ENCODE measurements at places on chromosomes 2 and 18.

DNA sequence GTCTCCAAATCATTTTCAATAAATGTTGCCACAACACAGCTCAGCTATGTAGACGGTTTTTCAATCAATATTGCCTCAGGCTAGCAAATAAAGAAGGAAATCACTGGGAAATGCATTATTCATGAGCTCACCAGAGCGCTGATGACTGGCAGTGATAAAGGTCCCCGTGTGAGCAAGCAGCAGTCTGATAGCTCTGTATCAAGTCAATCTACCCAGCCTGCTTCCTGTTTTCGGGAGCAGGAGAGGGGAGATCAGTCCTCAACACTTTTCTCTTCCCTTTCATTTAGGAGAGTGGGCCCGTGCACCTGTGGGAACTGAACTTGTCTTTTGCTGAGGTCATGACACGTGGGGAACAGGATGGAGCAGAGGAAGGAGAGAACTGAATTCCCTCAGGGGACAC, 253.9 kb upstream of the SIX2 start:
- DNase-seq = no peak

GRCh38 chr2:226514895-226515294, 284.7 kb downstream of the IRS1 start:
- DNase-seq = no peak

DNA sequence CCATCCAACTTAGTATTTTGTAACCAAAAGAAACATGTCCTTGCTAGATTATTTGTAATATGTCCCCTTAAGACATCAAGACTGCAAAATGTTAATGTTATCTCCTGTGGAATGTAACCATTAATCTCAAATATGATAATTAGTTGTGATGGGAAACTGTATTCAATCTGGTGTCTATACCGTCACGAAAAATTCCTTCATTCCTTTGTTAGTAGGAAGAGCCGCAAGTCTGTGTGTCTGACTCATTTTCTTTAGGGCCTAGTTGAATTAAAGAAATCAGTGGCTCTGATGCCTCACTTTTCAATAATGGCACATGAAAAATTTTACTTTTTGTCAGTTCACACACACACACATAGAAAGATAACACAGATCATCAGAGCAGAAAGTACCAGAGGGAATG, 127.1 kb upstream of the CHAC2 start:
- DNase-seq = no peak

DNA sequence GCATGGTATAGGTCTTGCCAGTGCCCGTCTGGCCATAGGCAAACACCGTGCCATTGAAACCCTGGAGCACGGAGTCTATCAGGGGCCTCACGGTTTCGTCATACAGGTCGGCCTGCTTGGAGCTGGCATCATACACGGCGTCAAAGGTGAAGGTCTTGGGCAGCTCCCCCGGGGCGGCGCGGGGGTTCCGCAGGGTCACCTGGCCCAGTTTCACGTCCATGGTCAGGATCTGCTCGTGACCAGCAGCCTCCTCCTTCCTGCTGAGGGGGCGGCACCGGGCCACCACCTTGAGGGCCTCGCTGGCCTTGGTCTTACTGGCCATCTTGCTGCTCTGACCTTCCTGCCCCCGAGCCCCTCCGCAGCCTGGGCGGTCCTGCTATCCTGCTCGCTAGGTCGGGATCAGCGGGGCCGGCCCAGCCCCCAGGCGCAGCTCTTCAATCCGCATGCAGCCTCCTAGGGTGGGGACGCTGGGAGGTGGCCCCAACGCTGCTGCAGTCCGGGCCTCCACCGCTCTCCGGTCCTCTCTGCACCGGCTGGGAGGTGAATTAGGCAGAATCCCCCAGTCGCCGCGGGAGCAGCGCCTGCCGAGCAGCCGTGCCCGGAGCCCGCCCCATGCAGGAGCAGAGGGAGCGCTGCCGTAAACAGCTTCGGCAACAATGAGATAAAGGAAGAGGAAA, 563 bp downstream of the KIF3C start:
- no peak for DNase-seq

GRCh38 chr2:19684516-19684915, 217.3 kb downstream of the TTC32 start:
- no peak for DNase-seq

GRCh38 chr18:62655520-62656219, 59.7 kb upstream of the PHLPP1 start:
- no peak for DNase-seq

DNA sequence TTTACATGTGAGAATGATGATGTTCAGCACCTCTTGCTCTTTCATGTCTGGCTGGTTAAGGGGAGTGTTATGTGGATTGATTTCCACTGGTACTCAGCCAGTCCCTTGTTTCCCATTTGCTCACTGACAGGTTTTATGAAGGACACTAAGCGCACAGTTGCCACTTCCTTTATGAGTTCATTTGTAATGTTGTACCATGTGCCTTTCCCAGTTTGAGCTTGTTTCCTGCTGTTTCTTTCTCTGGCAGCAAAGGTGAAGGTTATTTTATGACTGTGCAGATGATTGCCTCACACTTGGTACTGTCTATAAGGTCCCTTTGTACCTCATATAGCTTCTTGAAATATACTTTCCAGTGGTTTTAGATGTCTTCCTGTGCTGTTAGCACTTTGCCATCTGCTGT, 1700.5 kb upstream of the TMEFF2 start:
- no peak for DNase-seq

- DNase-seq = no peak
Measured at GRCh38 chr2:19949071-19949470, 40.8 kb downstream of the WDR35 start.

- DNase-seq = no peak
Measured at GRCh38 chr2:209734805-209735204, 36.8 kb upstream of the UNC80 start.

- DNase-seq = no peak
Measured at GRCh38 chr2:40332191-40332826, 119.6 kb downstream of the SLC8A1 start.

- no peak for DNase-seq
Measured at GRCh38 chr2:225416616-225417367, 17.3 kb downstream of the NYAP2 start.
